Hair follicular keratinocyte (primary cell): ENCODE measurements at places on chromosomes 4 and X. TPM values are rescaled to one million over a fixed set of nuclear protein-coding genes. Genes with fewer than 3 reads are reported as not detected.

The DAPP1 gene
- 18.2 and 43.7 TPM in 2 replicates for total RNA-seq

The MAGEA12 gene
- not detected in 2 replicates for total RNA-seq

The CLIC2 gene
- total RNA-seq, result not detected in 2 replicates

The GAGE12H gene
- not detected in 2 replicates for total RNA-seq

The PNCK gene
- not detected in 2 replicates for total RNA-seq

The NUDT10 gene
- 0.62 and 2.2 TPM in 2 replicates for total RNA-seq

The EREG gene
- total RNA-seq, result 77.0 and 84.1 TPM in 2 replicates

The GPR119 gene
- total RNA-seq, result not detected in 2 replicates

The SLC4A4 gene
- total RNA-seq, result 0.46 and 0.86 TPM in 2 replicates

The GLRB gene
- 0.47 and 1.0 TPM in 2 replicates for total RNA-seq

The POU3F4 gene
- not detected in 2 replicates for total RNA-seq

The RHOXF2B gene
- total RNA-seq, result not detected in 2 replicates
